ENCODE measurements at places on chromosomes 7 and 10.

DNA sequence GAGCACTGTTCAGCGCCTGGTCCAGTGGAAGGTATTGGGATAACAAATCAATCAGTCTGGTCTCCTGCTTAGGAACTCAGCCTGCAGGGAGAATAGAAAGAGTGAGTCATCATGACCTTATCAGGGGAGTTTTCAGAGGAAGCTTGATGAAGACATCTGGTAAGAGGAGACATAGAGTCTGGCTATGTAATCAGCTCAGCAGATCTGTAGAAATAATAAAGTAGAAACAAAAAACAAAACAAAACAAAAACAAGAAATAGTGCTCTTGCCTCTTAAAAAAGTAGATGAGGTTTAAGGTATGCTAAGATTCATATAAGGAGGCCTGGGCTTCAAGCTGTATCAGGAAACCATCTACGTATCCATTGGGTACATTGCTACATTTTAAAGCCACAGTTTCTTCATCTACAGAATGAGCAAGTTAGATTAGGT is 14.4 kb downstream of the TAS2R41 start:
- no peak for DNase-seq

GRCh38 chr7:154666768-154667167 is 336.2 kb downstream of the PAXIP1 start:
- DNase-seq = no peak

- no peak for DNase-seq
Observed at GRCh38 chr10:24622781-24623301, 100.8 kb downstream of the ARHGAP21 start.

DNA sequence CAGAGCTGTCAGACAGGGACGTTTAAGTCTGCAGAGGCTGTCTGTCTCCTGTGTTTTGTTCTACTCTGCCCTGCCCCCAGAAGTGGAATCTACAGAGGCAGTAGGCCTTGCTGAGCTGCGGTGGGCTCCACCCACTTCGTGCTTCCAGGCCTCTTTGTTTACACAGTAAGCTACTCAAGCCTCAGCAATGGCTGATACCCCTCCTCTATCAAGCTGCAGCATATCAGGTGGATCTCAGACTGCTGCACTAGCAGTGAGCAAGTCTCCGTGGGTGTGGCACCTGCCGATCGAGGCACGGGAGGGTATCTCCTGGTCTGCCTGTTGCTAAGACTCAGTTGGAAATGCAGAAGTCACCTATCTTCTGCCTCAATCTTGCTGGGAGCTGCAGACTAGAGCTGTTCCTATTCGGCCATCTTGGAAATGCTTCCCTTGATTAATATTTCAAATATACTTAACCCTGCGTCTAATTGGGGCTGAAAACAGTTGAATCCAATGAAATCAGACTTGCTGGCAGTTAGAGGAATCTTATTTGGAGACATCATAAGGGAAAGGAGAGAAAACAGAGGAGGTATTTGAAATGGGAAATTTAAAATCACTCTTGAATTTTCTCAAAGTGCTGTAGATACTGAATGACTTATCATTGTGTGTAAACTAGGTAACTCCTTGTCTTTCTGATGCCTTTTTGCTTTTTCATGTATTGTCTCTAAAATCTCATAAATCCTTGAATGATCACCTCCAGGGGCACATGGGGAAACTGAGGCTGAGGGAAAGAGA is 13.8 kb upstream of the CYP3A5 start:
- no peak for DNase-seq

DNA sequence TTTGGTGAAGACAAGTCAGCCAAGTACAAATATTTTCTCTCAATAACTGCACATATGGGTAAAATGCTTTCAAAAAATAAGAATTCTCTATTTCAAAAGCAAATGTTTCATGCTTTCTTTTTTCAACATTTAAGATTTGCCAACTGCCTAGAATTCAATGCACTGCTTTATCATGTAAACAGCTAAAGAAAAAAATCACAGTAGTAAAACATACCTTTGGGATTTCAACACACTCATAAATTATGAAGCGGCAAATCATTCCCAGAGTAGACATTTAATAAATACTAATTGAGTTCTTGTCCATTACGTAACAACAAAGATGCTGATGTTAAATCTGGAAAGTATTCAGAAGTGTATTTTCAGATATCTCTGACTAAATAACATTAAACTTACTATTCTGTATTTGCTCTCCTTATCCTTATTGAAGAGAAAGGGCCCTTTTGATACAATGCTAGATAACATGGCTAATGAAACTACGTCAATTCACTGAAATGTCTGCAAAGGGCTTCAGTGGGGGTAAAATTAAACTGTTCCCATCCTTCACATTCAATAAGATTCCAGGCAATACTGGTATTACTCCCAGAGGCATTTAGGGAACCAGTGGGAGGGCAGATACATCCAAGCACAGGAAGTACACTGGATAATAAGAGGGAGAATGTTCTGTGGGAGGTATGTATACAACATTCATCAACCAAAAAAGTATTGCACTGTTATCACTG is 13.9 kb downstream of the NAPEPLD start:
- no peak for DNase-seq

DNA sequence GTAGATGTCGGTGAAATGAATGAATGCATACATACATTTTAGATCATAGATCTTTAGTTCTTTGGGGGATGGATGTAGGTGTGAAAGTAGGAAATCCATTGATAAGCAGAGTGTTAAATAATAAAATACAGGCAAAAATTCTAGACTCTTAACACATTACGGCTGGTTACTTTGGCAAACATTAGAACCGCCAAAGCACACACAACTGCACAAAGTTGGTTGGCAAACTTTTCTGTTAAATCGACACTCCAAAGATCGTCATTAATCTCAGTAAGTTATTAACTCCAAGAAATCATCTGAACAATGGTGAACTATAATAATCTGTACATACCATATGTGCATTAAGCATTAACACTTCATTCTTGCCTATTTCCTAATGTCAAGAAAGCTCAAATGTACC is 231.2 kb downstream of the PLXNA4 start:
- DNase-seq = no peak

- no peak for DNase-seq
Observed at GRCh38 chr10:28558186-28558585, 25.3 kb downstream of the WAC start.

GRCh38 chr10:4034907-4035598 is 250.0 kb upstream of the KLF6 start:
- no peak for DNase-seq

- no peak for DNase-seq
Observed at GRCh38 chr10:121091961-121092719, 241.0 kb downstream of the WDR11 start.

DNA sequence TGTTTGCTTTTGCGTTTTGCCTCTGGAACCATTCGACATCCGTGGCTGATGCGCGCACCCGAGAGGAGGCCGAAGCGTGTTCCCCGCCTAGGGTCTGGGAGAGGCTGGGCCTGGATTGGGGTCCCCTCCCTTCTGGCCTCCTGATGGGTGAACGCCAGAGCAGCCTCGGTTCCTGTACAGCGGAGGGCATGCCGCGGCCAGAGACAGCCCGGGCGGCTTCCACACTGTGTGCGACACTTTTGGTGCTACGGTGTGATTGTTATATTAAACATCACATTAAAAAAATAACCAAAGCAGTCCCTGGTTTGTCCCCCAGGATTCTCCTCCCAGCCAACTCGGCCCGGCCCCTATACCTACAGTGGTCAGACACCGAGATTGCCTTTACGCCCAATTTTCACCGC is 3.7 kb upstream of the HOXA7 start:
- peak; percentile 71 for DNase-seq

DNA sequence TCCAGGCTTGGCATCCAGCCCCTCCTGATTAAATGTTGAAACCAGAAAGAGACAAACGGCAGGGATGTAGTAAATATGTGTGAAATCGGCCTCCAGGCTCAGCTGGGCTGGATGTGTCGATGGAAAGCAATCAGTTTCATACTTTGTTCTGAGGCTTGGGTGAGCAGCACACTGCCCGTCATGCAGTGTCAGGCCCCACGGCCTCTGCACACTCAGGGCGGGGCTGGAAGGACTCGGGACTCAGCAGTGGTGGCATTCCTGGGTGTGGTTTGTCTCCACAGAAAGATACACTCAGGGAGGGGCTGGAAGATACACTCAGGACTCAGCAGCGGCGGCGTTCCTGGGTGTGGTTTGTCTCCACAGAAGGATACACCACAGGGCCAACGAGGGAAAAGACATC is 22.0 kb downstream of the ADGRA1 start:
- DNase-seq = no peak

GRCh38 chr10:77244746-77245145 is 392.9 kb downstream of the KCNMA1 start:
- DNase-seq = no peak

DNA sequence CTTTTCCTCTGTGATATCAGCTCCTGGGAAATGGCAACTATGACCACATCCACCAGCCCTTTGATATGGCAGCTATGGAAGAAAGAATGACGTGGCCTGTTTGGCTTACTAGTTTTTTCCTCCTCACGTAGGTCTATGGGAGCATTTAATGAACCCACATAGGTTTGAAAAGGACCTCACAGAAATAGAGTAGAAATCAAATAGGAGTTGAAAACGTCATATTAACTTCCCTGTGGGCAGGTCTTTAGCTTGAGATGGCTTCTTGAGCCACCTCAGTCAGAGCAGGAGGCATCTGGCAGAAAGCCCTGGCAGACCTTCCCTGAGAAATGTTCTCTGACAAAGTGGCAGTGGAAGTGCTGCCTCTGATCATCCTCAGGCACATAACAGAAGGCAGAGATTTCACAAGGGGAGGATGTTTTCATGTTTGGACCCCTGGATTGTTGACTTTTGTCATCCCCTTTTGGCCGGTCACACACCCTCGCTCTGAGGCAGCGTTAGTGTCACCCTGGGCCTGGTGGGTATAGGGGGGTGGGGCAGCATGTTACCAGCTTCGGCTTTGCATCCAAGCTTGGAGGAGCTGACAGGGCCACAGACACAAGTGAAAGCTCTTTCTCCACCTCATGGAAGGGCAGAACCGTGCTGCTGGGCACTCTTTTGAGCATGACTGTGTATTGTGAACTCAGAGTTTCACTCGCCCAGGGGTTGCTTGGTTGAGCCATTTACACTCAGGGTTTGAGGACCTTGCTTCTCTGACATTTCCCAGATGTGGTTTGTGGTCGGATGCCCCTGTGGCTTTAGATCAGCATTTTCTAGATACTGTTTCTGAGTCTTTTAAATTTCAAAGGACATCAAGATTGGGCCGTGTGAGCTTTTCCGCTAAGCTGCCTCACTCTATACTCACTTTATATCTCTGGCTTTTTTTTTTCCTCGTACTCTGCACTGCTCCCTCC is 184.2 kb downstream of the STK31 start:
- no peak for DNase-seq

- no peak for DNase-seq
Observed at GRCh38 chr10:93742633-93743349, 14.9 kb upstream of the LGI1 start.

DNA sequence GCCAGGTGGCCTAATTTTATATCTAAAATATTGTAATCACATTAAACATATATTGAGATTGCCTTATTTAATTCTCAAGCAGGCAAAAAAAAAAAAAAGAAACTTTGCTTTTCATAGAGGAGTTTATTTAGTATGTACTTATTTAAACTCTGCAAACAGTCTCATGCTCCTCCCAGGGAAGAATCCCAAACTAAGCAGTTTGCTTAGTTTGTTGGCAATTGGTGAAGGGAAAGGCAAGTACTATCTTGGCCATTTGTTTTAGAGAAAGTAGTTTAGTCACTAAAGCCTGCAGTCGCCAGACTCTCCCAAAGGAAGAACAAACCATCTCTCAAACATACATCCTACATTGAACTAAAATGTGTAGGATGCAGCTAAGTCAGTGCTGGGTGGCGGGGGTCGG is 226.8 kb downstream of the CDC14C start:
- DNase-seq = no peak

GRCh38 chr10:61898435-61898778 is 3.1 kb upstream of the ARID5B start:
- no peak for DNase-seq

DNA sequence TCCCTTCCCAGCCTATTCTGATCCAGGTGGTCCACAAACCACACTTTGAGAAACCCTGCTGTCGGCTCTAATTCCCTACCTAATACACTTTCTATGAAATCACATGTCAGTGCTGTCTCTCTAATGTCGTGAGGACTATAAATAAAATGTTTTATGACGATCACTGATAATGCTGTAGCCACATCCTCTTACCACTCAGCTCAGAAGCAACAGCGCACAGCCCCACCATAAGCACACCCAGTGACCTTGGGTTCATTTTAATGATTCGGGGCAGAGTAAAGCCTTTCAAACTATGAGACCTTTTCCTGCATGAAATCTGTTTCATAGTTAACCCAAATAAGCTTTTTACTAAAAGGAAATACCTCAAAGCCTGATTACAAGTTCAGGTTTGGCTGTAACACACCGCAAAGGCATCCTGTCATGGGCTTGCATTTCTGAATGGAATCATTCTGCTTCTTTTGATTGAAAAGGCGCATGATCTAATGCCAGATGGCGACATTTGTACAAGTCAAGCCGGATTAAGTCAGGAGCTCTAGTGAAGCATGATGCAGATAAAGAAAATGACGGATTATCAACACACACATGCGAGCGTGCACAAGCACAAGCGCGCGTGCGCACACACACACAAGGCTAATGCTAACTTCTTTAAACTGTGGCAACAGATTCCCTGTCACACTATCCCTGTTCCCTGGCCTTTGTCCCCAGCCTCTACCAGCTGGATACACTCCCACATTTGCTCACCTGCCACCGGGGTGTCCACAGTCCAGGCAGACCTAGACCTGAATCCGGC is 180.5 kb upstream of the PDE1C start:
- no peak for DNase-seq

- no peak for DNase-seq
Observed at GRCh38 chr7:29771081-29771816, 35.1 kb upstream of the WIPF3 start.

- peak; percentile 86 for DNase-seq
Observed at GRCh38 chr7:151459726-151460473, 20.0 kb upstream of the CRYGN start.

- DNase-seq = no peak
Observed at GRCh38 chr10:3803295-3803926, 18.4 kb upstream of the KLF6 start.

DNA sequence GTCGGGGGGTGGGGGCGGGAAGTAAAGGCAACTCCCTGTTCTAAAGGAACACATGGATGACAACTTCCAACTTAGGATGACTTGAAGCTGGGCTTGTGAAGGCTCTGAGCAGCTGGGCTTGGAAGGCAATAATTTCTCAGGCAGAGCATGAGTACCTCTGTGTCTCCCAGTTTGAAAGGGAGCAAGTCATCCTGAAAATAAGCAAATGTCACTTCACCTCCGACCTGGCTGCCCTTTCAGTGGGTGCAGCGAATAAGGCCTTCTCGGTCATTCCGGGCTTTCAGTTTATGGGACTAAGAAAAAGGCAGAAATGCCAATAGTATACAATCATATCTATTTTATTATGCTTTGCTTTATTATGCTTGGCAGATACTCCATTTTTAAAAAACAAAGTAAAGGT is 15.3 kb upstream of the ADAMTS14 start:
- DNase-seq = no peak

Measured in right forelimb (tissue), 1 donor.